ENCODE measurements at places on chromosomes 2 and 18.

GRCh38 chr2:2291500-2292260 lies 39.4 kb downstream of the MYT1L start:
- no peak overlapping the region for H3K27ac ChIP-seq
- no peaks in the 10 kb centered on the region for H3K4me1 ChIP-seq
- no peak for DNase-seq

DNA sequence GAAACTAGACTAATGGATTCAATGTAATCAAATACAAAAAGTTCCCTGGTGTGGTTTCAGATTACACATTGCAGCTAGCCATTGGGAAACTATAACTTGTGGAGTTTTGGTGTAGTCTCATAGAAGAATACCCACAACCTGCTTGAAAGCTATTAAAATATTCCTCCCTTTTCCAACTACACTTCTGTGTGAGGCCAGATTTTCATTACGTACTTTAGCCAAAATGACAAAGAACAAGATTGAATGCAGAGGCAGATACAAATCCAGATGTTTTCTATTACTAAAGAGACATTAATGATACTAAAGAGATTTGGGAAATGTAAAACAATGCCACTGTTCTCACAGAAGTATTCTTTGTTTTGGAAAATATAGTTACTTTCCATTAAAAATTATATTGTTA lies 128.7 kb upstream of the SLC35G4 start:
- no peaks in the 10 kb centered on the region for H3K27me3 ChIP-seq
- no peaks in the 10 kb centered on the region for H3K36me3 ChIP-seq
- no peak overlapping the region for H3K4me3 ChIP-seq
- no peaks in the 10 kb centered on the region for H3K4me1 ChIP-seq
- DNase-seq, result no peak

- no peak overlapping the region for H3K27ac ChIP-seq
- H3K36me3 ChIP-seq, result no peaks in the 10 kb centered on the region
- H3K4me3 ChIP-seq, result no peak overlapping the region
- H3K27me3 ChIP-seq, result no peaks in the 10 kb centered on the region
- no peak for DNase-seq
These were observed 140.4 kb downstream of the KCTD1 start for GRCh38 chr18:26407736-26408601.

DNA sequence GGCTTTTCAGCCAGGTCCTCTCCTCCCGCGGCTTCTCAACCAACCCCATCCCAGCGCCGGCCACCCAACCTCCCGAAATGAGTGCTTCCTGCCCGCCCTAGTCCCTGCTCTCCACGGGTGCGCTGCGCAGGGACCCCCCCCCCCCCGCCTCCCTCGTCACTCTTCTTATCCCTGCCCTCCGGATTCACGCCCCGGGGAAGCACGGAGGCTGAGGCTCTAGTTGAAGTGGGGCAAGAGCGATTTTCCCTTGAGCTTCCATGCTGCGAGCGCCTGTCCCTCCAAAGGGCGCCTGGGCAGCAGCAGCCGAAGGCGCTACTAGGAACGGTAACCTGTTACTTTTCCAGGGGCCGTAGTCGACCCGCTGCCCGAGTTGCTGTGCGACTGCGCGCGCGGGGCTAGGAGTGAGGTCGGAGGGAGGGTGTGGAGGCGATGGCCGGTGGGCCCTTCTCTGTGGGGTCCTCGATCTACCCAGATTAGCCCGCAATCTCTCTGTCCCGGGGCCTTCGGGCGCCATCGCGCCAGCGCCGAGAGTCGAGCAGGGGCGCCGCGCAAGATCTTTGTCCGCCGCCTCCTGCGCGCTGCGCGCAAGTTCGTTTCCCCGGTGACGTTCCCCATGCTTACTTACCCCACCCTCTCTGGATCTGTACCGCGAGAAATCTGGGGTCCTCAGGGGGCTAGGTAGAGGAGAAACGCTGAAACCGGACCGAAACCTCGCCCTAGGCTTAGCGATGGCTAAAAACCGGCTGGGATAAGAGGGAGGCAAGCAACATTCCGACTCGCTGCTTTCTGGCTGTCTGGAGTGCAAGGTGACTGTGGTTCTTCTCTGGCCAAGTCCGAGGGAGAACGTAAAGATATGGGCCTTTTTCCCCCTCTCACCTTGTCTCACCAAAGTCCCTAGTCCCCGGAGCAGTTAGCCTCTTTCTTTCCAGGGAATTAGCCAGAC lies 677 bp downstream of the GAD1 start:
- H3K4me3 ChIP-seq, result peak overlapping the region; percentile 58
- no peak overlapping the region for H3K27ac ChIP-seq
- peaks cover 67% of the 10 kb centered on the region for H3K4me1 ChIP-seq

DNA sequence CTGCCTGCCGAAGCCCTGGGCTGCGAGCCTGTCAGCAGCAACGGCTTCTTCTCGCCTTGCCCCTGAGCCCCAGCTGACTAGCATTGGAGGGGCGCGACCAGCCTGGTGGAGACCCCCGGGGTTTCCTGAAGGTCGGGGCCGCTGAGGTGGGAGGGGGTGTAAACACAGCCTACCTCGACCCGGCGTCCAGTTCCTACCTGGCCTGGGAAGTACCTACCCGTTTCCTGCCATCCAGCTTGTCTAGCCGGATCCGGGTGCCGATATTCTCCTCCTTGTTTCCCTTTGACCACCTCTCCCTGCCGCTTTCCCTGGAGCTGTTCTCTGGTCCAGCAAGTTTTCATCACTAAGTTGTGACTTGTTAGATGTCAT lies 511 bp downstream of the MOB4 start:
- H3K4me3 ChIP-seq, result peak overlapping the region; percentile 91
- H3K36me3 ChIP-seq, result no peaks in the 10 kb centered on the region
- H3K27me3 ChIP-seq, result no peaks in the 10 kb centered on the region
- H3K27ac ChIP-seq, result peak overlapping the region; percentile 94
- DNase-seq, result no peak

Data from CD8-positive, alpha-beta memory T cell (primary cell).